ENCODE measurements at places on chromosomes 3 and 15.

DNA sequence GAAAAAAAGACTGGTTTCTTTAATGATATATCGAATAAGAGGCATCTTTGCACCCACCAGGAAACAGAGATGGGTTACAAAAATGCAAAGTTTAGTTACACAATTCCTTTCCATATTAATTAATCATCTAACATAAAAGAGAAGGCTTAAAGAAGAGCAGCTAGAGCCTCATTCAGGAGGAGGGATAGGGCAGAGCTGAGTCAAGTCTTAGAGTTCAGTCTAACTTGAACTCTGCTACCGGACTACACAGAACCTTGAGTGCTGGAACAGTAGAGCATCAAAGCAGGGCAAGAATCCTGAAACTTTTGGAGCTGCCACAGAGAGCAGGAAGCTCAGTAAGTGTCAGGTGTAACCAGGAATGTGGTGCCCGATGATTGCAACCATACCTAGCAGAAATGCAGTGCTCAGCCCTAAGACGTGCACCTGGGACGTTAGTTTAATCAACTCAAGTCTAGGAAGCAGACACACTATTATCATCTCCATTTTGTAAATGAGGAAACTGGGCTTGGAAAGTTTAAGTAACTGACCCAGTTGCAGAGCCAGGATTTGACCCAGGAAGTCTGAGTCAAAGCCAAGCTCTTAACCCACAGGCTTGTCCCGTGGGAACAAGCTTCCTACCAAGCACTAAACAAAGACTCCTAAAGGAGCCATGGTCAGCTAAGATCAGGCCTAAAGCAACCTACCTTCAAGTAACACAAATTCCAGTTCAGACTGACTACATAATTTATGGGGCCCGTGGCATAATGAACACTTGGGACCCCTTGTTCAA is 187.4 kb downstream of the FOXP1 start:
- no peak for DNase-seq

GRCh38 chr3:189978753-189979152 is 141.9 kb downstream of the P3H2 start:
- no peak for DNase-seq

GRCh38 chr15:96335411-96336024 is 5.0 kb downstream of the NR2F2 start:
- no peak for DNase-seq

- DNase-seq, result no peak
These were observed 4.4 kb upstream of the CD200R1 start for GRCh38 chr3:112979244-112979832.

GRCh38 chr15:66651198-66651597 is 50.8 kb upstream of the SMAD6 start:
- no peak for DNase-seq

GRCh38 chr3:56833022-56833421 is 31.3 kb upstream of the ARHGEF3 start:
- DNase-seq, result no peak

DNA sequence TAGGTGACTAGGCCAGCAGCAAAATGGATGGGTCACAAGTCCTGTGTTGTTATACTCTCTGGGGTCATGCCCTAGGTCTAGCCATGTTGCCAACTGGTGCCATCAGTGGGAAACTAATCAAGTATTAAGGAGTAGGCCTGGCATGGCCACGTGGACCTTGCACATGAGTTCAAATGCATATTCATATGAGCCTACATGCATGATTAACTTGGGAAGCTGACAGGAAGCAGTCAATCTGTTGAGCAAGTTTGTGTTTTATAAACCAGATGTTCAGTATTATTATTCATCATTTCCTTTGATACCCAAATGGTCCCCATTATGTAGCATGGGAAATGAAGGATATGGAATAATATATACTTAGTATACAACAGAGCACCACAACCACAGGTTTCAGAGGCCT is 95.0 kb downstream of the LRTM1 start:
- no peak for DNase-seq

GRCh38 chr3:179421500-179421899 is 29.8 kb downstream of the GNB4 start:
- no peak for DNase-seq

- no peak for DNase-seq
These were observed 40.5 kb upstream of the SMAD6 start for GRCh38 chr15:66661432-66662096.

DNA sequence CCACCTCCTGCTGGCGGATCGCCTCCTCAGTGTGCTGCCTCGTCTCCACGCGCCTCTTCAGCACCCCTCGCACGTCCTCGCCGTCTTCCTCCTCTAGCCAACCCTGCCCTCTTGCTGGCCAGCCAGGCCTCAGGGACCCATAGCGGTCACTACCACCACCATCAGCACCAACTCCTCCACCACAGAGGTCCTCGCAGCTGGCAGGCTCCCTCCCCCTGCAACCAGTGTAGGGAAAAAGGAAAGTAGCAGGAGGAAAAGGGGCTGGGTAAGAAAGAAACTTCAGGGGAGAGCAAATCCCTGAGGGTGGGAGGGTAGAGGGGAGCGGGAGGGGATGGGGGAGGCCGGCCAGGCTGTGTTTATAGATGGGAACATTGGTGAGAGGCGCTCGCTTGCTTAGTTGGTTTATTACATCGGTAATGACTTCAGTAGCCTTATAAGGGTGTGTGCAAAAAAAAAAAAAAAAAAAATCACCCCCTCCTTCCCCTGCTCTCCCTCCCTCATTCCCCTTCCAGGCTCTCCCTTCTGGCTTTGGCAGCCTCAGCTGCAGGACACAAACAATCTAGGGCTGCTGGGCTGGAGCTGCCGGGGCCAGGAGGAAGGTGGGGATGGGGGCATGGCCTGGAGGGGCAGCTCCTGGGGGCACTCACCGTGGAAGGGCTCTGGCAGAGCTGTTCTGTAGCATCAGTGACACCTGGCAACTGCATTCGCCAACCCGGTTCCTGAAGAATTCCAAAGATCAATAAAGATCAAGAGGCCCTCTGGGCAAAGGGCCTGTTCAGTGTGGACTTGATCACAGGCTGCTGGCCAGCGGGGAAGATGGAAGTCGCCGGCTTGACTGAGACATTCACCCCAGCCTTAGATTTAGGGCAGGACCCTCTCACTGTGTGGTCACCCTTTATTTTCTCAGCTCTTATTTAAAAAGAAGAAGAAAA is 116.2 kb upstream of the HACD2 start:
- no peak for DNase-seq

- no peak for DNase-seq
These were observed 49.6 kb downstream of the ECT2 start for GRCh38 chr3:172800156-172800555.

DNA sequence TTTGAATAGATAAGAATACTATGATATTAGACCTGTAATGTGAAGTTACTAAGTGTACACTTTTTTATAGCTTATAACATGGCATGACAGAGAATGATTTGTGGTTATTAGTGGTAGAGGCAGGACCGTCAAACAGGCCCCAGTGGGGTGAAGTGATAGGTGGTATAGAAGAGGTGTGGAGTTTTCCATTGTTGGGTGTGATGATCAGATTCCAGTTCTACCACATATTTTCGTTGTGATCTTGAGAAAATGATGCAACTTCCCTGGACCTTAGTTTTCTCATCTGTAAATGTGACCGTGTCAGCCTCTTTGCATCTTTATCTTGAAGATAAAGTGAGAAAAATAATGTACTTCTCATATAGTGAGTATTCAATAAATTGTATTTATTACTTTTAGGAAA is 30.3 kb upstream of the UTS2B start:
- no peak for DNase-seq

- DNase-seq, result peak; percentile 51
These were observed 52.7 kb upstream of the SPTSSB start for GRCh38 chr3:161423911-161424522.

DNA sequence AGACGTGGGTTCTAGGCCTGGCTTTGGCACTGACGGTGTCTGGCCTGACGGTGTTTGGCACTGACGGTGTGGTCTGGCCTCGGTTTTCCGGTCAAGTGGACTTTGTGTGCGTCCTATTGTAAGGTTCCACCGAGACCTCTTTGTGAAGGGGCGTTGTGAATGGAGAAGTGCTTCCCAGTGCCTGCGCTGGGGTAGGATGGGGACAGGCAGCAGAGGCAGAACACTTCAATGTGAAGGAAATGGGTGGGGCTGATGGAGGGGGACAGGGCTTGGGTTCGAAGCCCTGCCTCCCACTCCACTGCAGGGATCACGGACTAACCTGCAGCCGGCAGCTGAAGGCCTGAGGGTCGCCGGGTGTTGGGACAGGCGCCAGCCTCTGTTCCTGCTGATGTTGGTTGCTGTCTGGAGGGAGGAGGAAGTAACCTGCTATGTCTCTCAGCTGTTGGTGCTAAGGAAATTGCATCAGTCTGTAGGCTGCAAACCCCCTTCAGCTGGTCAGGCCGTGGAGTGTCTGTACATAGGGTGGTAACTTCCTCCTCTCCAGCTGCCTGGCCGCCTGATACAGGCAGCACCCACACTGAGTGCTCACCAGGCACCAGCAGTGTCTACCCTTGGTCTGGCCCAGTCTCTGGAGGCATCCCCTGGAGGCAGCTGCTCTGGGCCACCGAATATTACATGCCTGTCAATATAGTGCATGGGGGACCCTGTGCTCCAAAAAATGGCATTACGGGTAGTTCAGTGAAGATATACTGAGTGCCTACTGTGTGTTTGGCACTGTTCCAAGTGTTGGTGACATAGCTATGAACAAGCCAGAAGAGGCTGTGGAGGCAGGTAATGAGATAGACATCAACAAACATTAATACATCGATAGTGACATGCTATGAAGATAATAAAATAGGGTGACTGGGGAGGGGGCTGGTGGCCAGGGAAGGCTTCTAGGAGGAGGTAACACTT is 1.1 kb downstream of the TM6SF1 start:
- no peak for DNase-seq

- no peak for DNase-seq
These were observed 34.0 kb downstream of the PCSK6 start for GRCh38 chr15:101455291-101456025.

DNA sequence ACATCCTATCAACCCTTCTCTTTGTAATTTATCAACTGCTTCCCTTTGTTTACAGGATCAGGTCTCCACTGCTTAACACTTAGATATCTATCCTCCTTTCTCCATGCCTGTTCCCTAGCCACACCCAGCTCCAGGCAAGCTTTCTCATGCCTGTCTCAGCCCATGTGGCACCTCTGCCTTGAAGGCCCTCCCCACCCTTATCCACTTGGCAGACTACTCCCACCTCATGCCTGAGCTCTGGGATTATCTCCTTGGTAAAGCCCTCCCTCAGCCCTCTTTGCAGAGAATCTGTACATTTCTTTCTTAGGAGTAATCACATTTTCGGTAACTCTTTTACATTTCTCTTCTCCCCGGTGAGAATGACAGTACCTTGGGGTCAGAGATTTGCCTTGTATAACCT is 96.0 kb downstream of the ATP1B3 start:
- no peak for DNase-seq

- DNase-seq, result no peak
These were observed 218.2 kb downstream of the ATP8B4 start for GRCh38 chr15:49900903-49901235.

DNA sequence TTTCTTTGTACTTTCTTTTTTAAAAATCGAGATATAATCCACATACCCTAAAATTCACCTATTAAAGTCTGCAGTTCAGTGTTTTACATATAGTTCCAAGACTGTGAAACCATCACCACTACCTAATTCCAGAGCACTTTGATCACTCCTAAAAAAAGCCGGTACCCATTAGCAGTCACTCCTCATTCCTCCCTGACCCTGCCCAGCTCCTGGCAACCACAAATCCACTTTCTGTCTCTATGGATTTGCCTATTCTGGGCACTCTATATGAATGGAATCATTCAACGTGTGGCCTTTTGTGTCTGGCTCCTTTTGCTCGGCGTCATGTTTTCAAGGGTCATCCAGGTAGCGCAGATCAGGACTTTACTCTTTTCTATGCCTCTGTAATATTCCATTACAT is 17.3 kb downstream of the TRPM1 start:
- no peak for DNase-seq

DNA sequence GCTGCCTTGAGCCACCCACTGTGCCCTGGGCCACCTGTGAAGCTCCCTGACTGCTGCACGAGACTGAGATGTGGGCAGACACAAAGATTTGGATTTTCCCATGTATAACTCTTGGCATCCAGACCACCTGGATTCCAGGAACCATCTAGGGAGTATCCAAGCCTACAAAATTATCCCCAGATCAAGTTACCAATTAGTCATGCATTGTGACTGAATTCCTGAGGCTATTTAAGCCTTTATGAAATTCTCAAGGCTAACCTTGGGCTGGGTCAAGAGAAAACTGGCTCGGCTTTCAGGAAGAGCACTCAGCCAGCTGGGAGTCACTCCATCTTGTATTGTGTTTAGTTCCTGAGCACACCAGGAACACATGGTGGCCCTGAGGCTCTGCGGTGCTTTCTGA is 13.3 kb upstream of the ATP13A5 start:
- no peak for DNase-seq

- DNase-seq, result no peak
These were observed 45.0 kb downstream of the GPR176 start for GRCh38 chr15:39874890-39875549.

DNA sequence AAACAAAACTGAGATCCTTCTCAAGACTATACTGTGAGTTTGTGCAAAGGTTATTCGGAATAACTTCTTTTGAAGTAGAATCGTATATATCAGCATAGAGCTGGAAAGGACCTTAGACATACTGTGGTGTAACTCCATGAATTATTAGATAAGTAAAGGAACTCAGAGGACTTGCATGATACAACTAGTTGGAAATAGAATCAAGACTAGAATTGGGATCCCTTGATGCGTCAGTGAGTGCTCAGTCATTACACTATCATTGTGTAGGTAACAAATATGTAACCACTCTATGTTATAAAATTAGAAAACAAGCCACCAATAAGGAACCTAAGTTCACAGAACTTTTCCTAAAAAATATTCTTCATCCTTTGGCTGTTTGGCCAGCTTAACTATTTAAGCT is 61.1 kb downstream of the CBLB start:
- no peak for DNase-seq

- no peak for DNase-seq
These were observed 319.7 kb downstream of the UACA start for GRCh38 chr15:70443486-70444273.

GRCh38 chr3:97820780-97821179 is 1.0 kb upstream of the CRYBG3 start:
- DNase-seq, result no peak

- peak; percentile 18 for DNase-seq
These were observed 38.0 kb downstream of the TMEM41A start for GRCh38 chr3:185460719-185461350.

GRCh38 chr15:41911691-41912345 is 18.0 kb upstream of the SPTBN5 start:
- DNase-seq, result no peak

- DNase-seq, result no peak
These were observed 28.8 kb upstream of the ANP32A start for GRCh38 chr15:68849497-68849896.

- DNase-seq, result no peak
These were observed 435 bp downstream of the SLC35G2 start for GRCh38 chr3:136819392-136819730.

DNA sequence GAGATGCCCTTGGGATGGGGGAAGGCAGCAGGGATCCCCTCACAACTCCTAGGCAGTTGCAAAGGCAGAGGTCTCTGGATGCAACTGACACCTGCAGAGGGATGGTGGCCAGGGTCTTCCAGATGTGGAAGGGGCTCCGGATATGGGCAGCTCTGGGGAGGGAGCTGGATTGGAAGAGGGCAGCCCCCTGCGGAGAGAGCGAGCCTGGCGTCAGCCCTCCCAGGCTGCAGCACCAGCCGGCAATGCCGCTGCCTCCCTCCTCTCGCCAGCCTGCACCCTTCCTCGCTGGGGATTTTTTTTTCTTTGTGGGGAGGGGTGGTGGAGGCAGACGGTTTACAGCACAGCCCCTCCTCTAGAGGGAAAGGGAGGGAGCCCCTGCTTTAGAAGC is 1.6 kb downstream of the INSYN1 start:
- DNase-seq, result no peak

All from SK-N-MC (cell line).